ENCODE measurements at places on chromosomes 3 and 15.

GRCh38 chr15:40483919-40484318, 13.1 kb downstream of the CHST14 start:
- no peak for DNase-seq

- no peak for DNase-seq
These were observed 116.9 kb downstream of the DCLK3 start for GRCh38 chr3:36647423-36647853.

DNA sequence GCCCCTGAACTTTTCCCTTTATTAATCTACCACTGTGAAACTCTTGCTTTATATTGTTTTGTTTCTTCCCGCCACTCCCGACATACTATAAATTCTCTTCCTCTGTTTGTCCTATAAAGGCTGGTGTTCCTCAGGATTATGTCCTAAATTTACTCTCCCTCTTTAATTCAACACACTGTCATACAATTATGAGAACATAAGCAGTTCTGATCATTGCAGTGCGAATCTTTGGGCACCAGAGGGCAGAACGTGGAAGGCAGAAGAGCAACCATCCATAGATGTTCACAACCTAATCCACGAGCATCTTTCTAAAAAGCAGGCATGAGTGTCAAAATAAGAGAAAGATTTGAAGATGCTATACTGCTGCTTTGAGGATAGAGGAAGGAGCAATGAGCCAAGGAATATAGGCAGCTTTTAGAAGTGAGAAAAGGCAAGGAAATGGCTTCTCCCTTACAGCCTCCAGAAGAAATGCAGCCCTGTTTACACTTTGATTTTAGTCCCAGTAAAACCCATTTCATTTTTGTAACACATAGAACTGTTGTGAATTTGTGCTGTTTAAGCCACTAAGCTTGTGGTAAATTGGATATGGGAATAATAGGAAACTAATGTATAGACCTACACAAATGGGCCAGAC, 179.4 kb downstream of the GBE1 start:
- DNase-seq, result no peak

GRCh38 chr3:27504749-27505148, 20.6 kb upstream of the SLC4A7 start:
- DNase-seq, result no peak

- peak; percentile 76 for DNase-seq
These were observed at the start of gene PLEKHO2 for GRCh38 chr15:64841344-64842095. Gene PLEKHO2, plus strand, starts transcription at chr15:64841915. Its CDS starts 102 bp downstream, at chr15:64842017.

Data from stimulated activated CD4-positive, alpha-beta T cell treated with anti-CD3 and anti-CD28 coated beads, TNF-alpha, amount 100 ng/mL, for 4 hours (primary cell).